ENCODE measurements at places on chromosomes 11 and 22. TPM values are rescaled to one million over a fixed set of nuclear protein-coding genes. Genes with fewer than 3 reads are reported as not detected.

The MAPK1 gene
- total RNA-seq = 32.8 TPM

The PPP1R14B gene
- 2,060 TPM for total RNA-seq

The MS4A15 gene
- total RNA-seq = not detected

The AP1B1 gene
- total RNA-seq = 81.2 TPM

The KRTAP5-9 gene
- not detected for total RNA-seq

The GTSE1 gene
- total RNA-seq = 26.4 TPM

The CYP2D6 gene
- total RNA-seq = 0.55 TPM

All from PC-3 (cell line).